Fibroblast of the aortic adventitia (primary cell): ENCODE measurements at places on chromosomes 3 and 15. TPM values are rescaled to one million over a fixed set of nuclear protein-coding genes. Genes with fewer than 3 reads are reported as not detected.
A peak's percentile ranks its signal among the peaks of the same experiment; 100 is the strongest.

GP9 gene
- total RNA-seq, result not detected in 2 replicates

PDZRN3 gene
- total RNA-seq, result 40.5 and 76.8 TPM in 2 replicates

GOLGA8T gene
- total RNA-seq, result not detected in 2 replicates

PLA2G4E gene
- not detected in 2 replicates for total RNA-seq

DNA sequence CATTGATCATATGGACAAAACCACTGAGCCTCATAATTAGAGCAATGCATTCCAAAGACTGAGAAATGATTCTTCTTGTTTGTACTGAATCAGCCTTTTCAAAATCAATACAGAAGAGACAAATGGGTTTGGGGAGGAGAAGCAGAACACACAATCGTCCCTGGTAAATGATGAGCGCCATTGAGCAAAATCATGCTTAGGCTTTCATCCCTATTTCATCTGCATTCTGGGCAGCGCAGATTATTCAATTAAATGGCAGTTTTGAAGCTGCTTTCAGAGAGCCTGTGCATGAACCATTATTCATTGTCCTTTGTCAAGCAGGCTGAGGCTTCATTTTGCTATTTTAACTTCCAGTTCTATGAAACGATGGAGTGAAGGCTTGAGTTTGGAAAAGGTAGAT is 371.9 kb downstream of the CACNA2D3 start:
- DNase-seq, result no peak

DNA sequence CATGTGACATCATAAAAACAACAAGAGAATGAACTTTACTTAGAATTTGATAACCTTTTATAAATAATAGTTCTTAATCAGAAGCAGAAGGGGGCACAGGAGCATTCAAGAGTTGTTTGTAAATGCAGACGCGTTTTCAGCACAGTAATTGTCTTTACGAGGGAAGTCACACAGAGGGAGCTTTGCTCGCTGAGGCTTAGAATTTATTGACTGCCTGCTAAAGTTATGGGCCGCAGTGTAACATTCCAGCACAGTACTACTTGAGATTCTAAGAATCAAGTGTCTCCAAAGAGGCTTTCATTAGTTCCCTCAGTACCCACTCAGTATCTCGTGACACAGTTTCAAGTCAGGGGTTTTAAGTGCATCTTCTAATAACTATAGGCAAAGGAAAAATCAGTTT is 288.7 kb downstream of the NR2F2 start:
- no peak for DNase-seq

GRCh38 chr3:34070831-34071585 is 272.6 kb downstream of the PDCD6IP start:
- DNase-seq, result no peak

DNA sequence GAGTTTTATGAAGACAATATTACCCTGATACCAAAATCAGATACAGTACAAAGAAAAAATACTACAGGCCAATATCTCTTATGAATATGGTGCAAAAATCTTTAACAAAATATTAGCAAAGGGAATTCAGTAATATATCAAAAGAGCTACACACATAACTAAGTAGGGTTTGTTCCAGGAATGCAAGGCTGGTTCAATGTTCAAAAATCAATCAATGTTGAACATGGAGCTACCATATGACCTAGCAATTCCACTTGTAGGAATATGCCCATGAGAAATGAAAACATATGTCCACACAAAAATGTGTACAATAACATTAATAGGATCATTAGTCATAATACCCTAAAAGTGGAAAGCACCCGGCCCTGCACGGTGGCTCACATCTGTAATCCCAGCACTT is 7.8 kb downstream of the OCA2 start:
- no peak for DNase-seq

GRCh38 chr3:56851966-56852884 is 50.5 kb upstream of the ARHGEF3 start:
- peak; percentile 83 for DNase-seq

DNA sequence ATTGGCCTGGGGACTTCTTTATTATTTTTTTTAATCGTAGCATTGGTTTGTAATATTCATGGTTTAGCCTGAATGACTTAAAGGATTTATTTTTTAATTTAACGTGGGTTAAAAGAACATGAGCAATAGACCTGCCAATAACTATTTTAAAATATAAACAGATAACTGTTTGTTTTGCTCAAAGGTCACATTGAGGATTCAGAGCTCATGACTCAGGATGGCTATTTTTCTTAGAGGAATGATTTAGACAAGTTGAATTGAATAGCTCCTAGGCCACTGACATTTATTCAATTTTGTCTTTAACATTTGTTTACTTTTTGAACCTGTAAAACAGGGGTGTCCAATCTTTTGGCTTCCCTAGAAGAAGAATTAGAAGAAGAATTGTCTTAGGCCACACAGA is 68.5 kb downstream of the ITPR1 start:
- no peak for DNase-seq

GRCh38 chr3:88773766-88774165 is 333.7 kb upstream of the EPHA3 start:
- DNase-seq, result no peak

DNA sequence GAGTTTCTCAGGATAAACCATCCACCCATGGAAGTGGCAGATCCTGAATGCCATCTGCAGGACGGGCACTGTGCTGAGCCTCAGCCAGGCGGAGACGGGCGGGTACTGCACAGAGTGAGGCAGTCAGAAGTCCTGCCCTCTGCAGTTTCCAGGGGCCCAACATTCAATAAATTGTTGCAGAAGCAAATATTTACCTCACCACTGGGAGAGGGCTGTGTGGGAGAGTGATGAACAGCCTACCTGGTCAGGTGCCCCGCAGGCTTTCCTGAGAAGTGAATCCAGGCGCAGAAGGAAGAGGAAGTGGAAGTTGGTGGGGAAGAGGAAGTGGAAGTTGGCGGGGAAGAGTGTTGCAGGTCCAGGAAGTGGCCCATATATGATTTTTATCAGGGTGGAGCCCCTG is 100.8 kb downstream of the SLCO3A1 start:
- no peak for DNase-seq

DNA sequence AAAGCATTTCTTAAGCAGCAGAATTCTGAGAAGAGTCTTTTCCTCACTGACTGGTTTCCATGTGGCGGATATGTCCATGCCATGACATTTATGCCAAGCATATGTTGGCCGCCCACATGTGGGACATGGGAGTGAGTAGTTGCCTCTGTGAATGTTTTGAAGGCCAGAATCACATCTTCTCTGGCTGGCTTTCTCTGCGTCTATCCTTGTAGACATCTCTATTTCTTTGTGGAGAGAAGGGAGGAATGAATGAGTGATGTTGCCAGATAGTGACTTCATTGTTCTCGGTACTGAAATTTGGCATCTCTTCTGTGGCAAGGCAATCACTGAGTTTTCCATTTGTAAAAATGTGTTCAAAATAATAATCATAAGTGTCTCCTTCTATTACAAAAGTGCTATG is 316.0 kb downstream of the CLSTN2 start:
- no peak for DNase-seq

- no peak for DNase-seq
Measured at GRCh38 chr3:124345845-124346244, 353.9 kb upstream of the ROPN1 start.

DNA sequence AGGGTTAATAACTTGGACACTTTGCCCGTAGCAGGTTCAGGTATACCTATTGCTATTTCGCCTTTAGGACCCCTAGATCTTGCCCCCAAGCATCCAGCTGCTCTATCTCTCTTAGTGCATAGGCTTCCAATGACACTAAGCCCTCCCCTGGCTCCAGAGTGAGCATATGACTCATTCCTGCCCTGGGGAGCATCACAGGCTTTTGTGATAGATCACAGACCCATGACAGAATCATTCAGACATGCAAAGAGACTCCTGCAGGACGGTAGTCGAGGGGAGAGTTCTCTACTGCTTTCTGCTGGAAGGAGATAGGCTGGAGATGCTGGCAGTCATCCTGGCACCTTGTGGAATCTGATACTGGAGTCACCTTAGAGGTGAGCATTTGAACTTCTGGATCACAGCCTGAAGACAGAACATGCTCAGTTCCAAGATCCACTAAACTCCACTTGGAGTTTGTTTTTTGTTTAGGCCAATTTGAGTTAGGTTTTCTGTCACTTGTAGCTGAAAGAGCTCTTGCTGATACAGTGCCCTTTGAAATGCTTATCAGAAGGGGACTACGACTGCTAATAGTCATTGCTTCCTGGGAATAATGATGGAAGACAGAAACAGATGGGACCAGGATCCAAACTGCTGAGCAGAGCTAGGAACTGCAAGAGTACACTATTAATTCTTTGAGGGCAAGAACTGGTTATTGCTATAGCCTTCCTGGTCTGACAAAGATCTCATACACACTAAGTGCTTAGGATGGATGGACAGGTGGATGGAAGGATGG is 11.0 kb downstream of the LYSMD2 start:
- peak; percentile 83 for DNase-seq

- DNase-seq, result peak; percentile 17
Measured at GRCh38 chr15:60721707-60722106, 242.8 kb upstream of the ICE2 start.

- DNase-seq, result no peak
Measured at GRCh38 chr3:9875448-9875847, 4.6 kb downstream of the CIDEC start.

DNA sequence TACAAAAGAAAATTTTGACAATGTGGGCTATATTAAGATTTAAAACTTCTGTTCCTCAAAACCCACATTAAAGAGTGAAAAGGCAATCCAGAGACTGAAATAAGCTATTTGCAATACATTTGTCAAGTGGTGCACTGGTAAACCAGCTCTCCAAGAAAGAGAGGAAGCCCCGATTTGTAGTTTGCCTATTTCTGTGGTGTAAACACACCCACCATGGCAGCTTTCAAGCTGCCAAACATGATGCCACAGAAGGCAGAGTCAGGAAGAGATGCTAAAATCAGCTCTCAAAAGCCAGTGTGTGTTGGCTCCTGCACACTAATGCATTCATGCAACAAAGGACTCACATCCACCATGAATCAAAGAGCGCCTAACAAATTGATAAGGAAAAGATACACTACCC is 17.5 kb downstream of the RFTN1 start:
- no peak for DNase-seq

- no peak for DNase-seq
Measured at GRCh38 chr3:126985132-126985985, 2.4 kb downstream of the PLXNA1 start.

GRCh38 chr15:70761931-70762468 is 1.4 kb downstream of the UACA start:
- DNase-seq, result peak; percentile 31

- DNase-seq, result peak; percentile 29
Measured at GRCh38 chr15:29942143-29942542, 119.9 kb upstream of the TJP1 start.
